CD4-positive, alpha-beta T cell treated with Interferon alpha-2 for 1 hour (primary cell): ENCODE measurements at places on chromosomes 11 and 22.

- no peak for DNase-seq
These were observed 28.2 kb downstream of the SIK3 start for GRCh38 chr11:117070016-117070415.

DNA sequence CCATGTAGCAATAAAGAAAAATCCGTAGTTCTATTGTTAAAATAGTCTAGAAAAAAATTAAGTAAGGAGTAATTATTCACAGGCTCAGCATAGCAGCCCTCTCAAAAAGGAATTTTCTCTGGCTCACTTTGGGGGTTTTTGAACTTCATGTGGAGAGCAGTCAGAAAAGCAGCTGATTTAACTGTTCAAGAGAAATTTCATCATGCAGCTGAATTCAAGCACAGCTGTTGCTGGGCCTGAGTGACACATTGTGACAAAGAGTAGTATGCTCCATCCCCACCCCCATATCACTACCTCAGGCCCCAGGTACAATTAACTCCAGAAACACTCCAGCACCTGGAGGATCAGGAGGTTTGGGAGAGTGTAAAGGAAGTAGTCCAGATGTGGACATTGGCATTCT, 272.1 kb downstream of the FAM76B start:
- no peak for DNase-seq

DNA sequence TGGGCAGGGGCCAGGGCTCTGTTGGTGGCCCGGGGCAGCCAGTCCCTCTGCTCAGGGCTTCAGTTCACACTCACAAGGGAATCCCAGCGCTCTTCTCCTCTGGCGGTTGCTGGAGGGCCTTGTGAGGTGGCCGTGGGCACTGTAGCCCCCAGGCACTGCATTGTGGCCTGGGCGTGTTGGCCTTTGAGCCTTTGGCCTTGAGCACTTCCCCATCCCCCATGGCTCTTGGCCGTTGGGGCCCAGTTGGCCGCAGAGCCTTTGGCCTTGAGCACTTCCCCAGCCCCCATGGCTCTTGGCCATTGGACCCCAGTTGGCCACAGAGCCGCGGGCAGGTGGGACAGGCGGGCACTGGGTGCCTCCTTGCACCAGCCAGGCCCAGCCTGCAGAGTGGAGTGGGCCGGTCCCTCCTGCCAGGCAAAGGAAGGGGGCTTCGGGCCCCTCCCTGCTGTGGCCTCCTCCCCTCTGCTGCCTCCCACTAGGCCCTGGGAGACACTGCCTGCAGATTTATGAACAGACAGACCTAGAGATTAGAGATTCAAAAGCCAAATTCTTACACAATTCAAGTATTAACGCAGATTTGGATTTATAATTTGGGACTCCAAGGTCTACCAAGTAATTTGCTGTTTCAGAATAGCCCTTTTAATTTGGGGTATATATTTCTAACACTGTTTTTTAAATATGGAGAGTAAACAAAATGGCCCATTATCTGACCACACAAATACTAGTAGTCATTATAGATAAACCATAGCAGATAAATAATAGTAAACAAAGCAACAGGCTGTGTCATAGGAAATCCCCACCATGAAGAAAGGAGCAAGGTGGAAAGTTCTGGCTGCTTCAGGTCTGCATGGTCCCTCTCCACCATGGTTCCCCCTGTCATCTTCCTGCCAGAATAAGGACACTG, 18.2 kb upstream of the TXNRD2 start:
- no peak for DNase-seq

- no peak for DNase-seq
These were observed 38.3 kb downstream of the PTPRJ start for GRCh38 chr11:48018528-48019216.

DNA sequence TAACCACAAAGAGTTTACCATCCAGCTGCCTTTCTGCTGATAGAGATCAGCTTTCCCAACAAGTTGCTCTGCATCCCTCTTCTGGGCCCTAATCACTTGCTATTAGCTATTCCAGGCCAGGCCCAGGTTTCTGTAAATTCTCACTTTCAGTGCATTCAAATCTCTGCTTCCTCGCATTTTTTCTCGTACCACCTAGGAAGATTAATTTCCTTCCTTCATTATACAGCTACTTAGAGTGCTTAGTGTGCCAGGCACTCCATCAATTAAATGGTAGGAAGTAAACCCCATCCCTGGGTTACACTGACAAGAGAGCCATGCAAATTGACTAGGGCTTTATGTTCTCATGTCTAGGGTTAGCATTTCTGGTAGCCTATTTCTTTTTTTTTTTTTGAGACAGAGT, 9.7 kb downstream of the SIAE start:
- no peak for DNase-seq

DNA sequence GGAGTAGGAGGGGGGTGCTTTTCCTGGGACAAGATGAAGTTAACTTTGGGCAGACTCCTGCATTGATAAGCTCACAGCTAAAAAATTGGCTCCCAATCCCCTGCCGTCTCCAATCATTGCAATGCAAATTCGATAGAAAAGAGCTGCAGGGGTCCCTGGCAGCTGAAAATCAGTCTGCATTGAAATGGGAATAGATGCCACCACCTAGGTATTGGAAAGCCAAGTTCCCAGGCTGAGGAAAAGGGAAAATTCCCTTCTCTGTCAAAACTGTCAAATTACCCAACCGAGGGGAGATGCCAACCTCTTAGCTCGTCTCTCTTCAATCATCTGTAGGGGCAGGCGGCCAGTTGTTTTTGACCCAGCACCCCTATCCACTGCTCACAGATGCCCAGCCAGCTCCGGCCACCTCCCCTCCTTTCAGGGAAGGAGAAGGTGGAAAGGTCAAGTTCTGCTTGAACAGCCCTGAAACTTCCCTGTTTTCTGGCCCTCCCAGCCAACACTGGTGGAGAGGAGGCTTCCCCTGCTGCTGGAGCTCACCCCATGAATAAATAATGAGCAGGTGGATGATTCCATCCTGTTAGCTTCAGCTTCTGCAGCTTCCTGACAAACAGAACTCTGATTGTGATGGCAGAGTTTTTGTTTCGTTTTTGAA, 916.3 kb downstream of the TBC1D22A start:
- DNase-seq: no peak

- no peak for DNase-seq
These were observed 6.2 kb upstream of the LDLRAD3 start for GRCh38 chr11:35937700-35938099.
